Left renal cortex interstitium (tissue), 4 donors: ENCODE measurements at places on chromosomes 6 and 20. TPM values are rescaled to one million over a fixed set of nuclear protein-coding genes. Genes with fewer than 3 reads are reported as not detected.

Gene GPLD1
- 2.8 TPM for polyA plus RNA-seq

Gene SLC35D3
- 0.06 TPM for polyA plus RNA-seq

Gene TCF15
- polyA plus RNA-seq, result 2.6 TPM

- DNase-seq, result no peak
These were observed 14.1 kb downstream of the MCHR2 start for GRCh38 chr6:99979953-99980352.

DNA sequence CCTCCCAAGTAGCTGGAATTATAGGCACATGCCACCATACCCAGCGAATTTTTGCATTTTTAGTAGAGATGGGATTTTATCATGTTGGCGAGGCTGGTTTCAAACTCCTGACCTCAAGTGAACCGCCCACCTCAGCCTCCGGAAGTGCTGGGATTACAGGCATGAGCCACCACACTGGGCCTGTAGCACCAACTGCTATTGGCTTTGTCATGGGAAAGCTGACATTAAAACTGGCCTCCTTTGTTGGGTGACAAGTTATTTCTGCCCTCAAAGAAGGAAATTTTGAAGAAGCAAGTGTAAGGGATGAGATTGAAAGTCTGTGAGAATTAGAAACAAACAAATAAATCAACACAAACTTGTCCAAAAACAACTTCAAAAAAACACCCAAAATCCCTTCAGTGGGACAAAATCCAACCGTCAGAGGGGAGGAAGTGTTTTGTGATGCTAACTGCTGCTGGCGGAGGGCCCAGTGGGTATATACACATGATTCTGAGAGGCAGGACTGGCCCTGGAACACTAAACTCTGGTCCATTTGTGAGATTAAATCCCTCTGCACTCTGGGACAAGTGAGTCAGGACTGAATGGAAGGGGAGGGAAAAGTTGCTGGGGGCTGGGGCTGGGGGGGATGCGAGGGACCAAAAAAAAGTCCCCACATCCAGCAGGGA is 87.5 kb upstream of the NAA20 start:
- DNase-seq, result no peak

DNA sequence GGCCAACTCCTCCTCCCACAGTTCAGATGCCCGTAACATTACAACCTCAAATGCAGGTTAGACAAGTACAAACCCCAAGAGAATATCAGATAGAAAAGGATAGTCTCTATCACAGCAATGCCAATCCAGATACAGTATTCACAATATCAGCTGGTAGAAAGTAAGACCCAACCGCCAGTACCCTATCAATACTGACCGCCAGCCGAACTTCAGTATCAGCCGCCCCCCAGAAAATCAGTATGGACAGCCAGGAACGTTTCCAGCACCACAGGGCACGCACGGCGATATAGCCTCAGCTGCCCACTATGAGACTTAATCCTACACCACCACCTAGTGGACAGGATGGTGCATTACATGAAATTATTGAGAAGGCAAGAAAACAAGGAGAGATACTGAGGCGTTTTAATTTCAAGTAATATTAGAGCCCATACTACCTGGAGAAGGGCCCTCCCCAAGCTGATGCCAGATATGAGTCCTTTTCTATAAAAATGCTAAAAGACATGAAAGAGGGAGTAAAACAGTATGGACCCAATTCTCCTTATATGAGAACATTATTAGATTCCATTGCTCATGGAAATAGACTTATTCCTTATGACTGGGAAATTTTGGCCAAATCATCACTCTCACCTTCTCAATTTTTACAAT is 17.6 kb upstream of the EIF2S2 start:
- no peak for DNase-seq

Gene SIRPD
- not detected for polyA plus RNA-seq

- no peak for DNase-seq
These were observed 27.0 kb upstream of the ZBP1 start for GRCh38 chr20:57647006-57647932.

Gene GGTLC1
- not detected for polyA plus RNA-seq

- no peak for DNase-seq
These were observed 23.6 kb upstream of the ECHDC1 start for GRCh38 chr6:127367023-127367375.

- DNase-seq, result no peak
These were observed 14.3 kb downstream of the RPP21 start for GRCh38 chr6:30359276-30359675.

DNA sequence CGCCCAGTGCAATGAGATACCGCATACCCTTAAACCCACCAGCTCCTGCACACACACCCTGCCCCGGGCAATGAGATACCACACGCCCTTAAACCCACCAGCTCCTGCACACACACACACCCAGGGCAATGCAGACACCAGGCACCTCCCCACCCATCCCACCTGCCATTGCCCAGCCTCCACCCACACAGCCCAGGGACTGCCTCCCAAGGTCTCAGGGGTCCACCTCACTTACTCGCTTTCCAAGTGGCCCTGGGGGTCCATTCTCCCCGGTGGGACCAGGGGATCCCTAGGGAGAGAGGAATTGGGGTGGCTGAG is 24.0 kb downstream of the COL11A2 start:
- no peak for DNase-seq

GRCh38 chr20:57829805-57830514 is 120.1 kb upstream of the PMEPA1 start:
- DNase-seq, result no peak

Gene HNF4A
- polyA plus RNA-seq, result 40.8 TPM

GRCh38 chr6:146620655-146621054 is 21.9 kb downstream of the ADGB start:
- no peak for DNase-seq

Gene TENT5A
- polyA plus RNA-seq, result 4.7 TPM

GRCh38 chr20:46259260-46259859 is 48.9 kb downstream of the CDH22 start:
- DNase-seq, result no peak

DNA sequence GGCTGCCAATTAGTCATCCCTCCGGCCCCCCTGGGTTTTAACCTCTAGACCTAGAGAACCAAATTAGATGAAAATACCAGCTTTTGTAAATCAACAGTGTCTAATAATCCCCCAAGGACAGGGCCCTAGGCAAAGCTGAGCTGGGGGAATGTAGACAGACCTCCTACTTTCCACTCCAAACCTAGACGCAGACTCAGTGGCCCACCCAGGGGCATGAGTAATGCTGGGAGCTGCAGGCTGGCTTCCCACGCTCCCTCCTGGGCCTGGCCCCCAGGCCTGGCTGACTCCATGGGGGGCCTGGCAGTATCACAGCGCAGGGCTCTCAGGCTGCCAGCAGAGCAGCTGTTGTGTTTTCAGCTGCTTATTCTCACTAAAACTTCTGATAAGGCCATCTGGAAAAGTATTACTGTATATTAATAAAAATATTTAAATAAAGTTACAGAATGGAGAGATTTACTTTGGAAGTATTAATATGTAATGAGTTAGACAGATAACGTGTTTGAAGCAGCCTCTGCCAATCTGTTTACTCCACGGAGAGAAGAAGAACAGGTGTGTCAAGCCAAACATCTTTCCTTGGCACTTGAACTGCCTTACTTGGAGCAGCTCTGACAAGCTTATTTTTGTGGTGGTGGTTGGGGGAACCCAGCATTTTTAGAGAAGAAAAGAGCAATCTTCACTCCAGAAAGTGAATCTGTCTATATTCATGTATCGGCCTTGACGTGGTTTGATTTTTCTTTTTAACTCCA is 144.0 kb upstream of the AGPAT4 start:
- DNase-seq, result no peak

Gene POFUT1
- 45.1 TPM for polyA plus RNA-seq

Gene HLA-DMA
- 19.3 TPM for polyA plus RNA-seq

Gene TCP11
- polyA plus RNA-seq, result 2.0 TPM

Gene ARG1
- 0.96 TPM for polyA plus RNA-seq

- DNase-seq, result no peak
These were observed 505.5 kb downstream of the PRIM2 start for GRCh38 chr6:57822896-57823358.

DNA sequence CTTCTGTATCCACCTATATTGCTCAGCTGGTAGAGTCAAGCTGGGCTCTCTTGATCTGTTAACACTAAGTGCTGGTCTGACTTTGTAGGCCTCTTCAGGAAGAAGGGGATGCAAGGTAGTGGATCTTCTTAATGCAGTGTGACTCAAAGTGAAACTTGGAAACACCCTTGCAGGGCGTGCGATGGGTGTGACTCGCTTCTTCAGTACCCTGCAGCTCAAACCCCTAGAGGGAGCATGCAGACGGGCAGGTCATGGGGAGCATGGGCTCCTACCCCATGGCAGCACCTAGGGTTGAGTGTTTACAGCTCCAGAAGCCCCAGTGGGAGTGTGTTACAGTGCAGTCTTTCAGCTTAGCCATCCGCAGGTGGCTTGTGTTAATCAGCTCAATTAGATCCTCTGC is 757 bp upstream of the SAMD3 start:
- no peak for DNase-seq

- no peak for DNase-seq
These were observed 474.4 kb upstream of the RNF217 start for GRCh38 chr6:124487623-124488431.

GRCh38 chr6:39289490-39289889 is 24.7 kb downstream of the KCNK17 start:
- DNase-seq, result no peak

DNA sequence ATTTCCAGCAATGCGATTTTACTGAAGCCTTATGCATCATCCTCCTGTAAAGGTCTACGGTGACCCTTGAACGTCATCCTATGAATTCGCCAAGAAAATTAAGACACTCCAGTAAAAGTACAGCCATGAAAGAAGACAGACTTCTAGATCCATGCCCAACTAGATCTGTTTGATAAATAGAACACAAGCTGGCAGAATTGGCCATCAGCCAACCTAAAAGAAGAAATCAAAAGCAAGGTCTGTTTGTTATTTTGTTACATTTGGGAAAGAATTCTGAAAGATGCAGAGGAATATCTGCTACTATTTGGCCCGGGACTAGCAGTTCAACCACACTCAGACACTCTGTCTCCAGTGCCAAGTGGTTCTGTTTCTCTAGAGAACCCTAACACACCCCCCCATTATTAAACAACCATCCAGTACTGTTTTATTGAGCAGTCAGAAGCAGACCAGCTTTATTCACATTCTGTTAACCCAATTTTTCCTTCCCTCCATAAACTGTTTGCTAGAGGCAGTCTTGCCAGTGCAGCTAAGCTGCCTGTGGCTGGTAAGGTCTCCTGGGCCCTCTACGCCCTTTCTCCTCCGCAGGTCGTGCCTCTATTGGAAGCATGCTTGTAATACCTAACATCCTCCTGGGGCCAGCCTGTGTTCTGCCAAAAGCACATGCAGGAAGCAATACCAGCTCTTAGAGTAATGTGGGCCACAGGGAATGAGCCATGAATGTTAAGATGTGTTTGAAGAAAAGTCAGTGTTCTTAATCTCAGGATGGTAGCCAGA is 30.7 kb downstream of the LY86 start:
- DNase-seq, result no peak

Gene PRL
- polyA plus RNA-seq, result not detected

DNA sequence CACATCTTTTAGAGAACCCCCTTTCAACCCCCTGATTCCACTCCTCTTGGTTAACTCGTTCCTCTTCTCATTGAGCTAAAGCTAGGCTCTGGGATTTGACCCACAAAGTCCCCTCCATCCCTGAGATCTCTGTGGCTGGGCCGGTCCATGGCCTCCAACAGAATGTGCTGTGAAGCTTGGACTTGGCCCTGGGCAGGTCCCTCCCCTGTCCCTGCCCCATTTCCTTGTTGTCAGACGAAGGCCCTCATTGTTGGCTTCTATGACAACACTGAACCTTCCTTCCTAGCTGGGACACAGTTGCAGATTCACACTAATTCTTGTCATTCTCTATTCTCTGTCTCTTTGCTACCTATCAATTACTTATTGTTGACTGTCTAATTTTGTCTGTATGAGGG is 156.1 kb downstream of the SYCP2 start:
- no peak for DNase-seq

GRCh38 chr6:55443238-55444134 is 116.2 kb downstream of the GFRAL start:
- no peak for DNase-seq

Gene RPP40
- polyA plus RNA-seq, result 11.7 TPM

- no peak for DNase-seq
These were observed at the start of gene AKAP12 for GRCh38 chr6:151239603-151240035. TSS of gene AKAP12 (plus strand) at chr6:151239967. CDS start at chr6:151240563, 596 bp downstream.

Gene TGM2
- polyA plus RNA-seq, result 35.8 TPM

Gene OPRL1
- polyA plus RNA-seq, result 1.2 TPM
